ENCODE measurements at places on chromosomes 3 and 15. TPM values are rescaled to one million over a fixed set of nuclear protein-coding genes. Genes with fewer than 3 reads are reported as not detected.

The NEIL1 gene
- total RNA-seq: 6.2 TPM

The SNX4 gene
- 16.5 TPM for total RNA-seq

The AMOTL2 gene
- total RNA-seq: 79.5 TPM

The MITF gene
- 1.8 TPM for total RNA-seq

The IL17RD gene
- total RNA-seq: 1.7 TPM

The GOLGA6B gene
- not detected for total RNA-seq

The ANKUB1 gene
- 0.82 TPM for total RNA-seq

The XIRP1 gene
- not detected for total RNA-seq

The PROS1 gene
- 2.8 TPM for total RNA-seq

The ITGA11 gene
- total RNA-seq: not detected

The ABHD14A gene
- 5.6 TPM for total RNA-seq

The CYP1A2 gene
- total RNA-seq: not detected

The GPR87 gene
- 62.8 TPM for total RNA-seq

The FETUB gene
- 0.07 TPM for total RNA-seq

The CHRNA7 gene
- total RNA-seq: 0.48 TPM

The GOLGA6L7 gene
- not detected for total RNA-seq

The CATSPER2 gene
- 2.9 TPM for total RNA-seq

The SPPL2A gene
- total RNA-seq: 57.5 TPM

The HTR3E gene
- total RNA-seq: not detected

The IMP3 gene
- total RNA-seq: 91.3 TPM

The ZNF662 gene
- total RNA-seq: 1.7 TPM

The SAMMSON gene
- not detected for total RNA-seq

The CLDN11 gene
- 4.8 TPM for total RNA-seq

The SPSB4 gene
- total RNA-seq: not detected

The SERPINI2 gene
- not detected for total RNA-seq

The CACNA2D2 gene
- total RNA-seq: 0.04 TPM

The WNT7A gene
- 48.2 TPM for total RNA-seq

The PCSK6 gene
- 3.7 TPM for total RNA-seq

The GFM1 gene
- total RNA-seq: 35.9 TPM

The TOMM70 gene
- 45.7 TPM for total RNA-seq

The ATP2B2 gene
- total RNA-seq: not detected

The DMXL2 gene
- 15.0 TPM for total RNA-seq

The DUOX2 gene
- 0.39 TPM for total RNA-seq

The LRRC34 gene
- total RNA-seq: 1.7 TPM

The CD86 gene
- 0.49 TPM for total RNA-seq

The HEXA gene
- total RNA-seq: 64.1 TPM

The TRPM1 gene
- total RNA-seq: not detected

The CD200R1 gene
- not detected for total RNA-seq

The KBTBD13 gene
- total RNA-seq: not detected

The SNTN gene
- not detected for total RNA-seq

The OXSM gene
- total RNA-seq: 11.1 TPM

The PPP1R14D gene
- not detected for total RNA-seq

The SUMF1 gene
- 22.5 TPM for total RNA-seq

The SQOR gene
- total RNA-seq: 131 TPM

The UROC1 gene
- total RNA-seq: not detected

All from foreskin keratinocyte (primary cell).